Spleen (tissue), 13 donors: ENCODE measurements at places on chromosomes 1 and 21. TPM values are rescaled to one million over a fixed set of nuclear protein-coding genes. Genes with fewer than 3 reads are reported as not detected.

Gene GUCA2A
- not detected for total RNA-seq

Gene WDR26
- total RNA-seq, result 131 TPM

Gene HENMT1
- total RNA-seq, result 13.0 TPM

Gene OR2AK2
- 1.5 TPM for total RNA-seq

Gene CYP4Z1
- total RNA-seq, result not detected

Gene TMEM82
- not detected for total RNA-seq

Gene FMOD
- 18.6 TPM for total RNA-seq

Gene ARHGAP29
- total RNA-seq, result 42.8 TPM

Gene ZNF593OS
- total RNA-seq, result not detected

Gene RIPPLY3
- not detected for total RNA-seq

Gene IFI44L
- total RNA-seq, result 23.3 TPM

Gene ADAM30
- not detected for total RNA-seq

Gene ERG
- 88.1 TPM for total RNA-seq

Gene ACBD3
- total RNA-seq, result 26.0 TPM

Gene PGBD5
- 6.0 TPM for total RNA-seq

Gene CENPL
- 7.9 TPM for total RNA-seq

Gene GSTM5
- total RNA-seq, result 13.1 TPM

Gene C4BPA
- total RNA-seq, result 0.57 TPM

Gene PER3
- 14.1 TPM for total RNA-seq

Gene SLC22A15
- 24.8 TPM for total RNA-seq

Gene KRTAP11-1
- total RNA-seq, result not detected

Gene FCGR2B
- total RNA-seq, result 29.7 TPM

Gene CELA3B
- 0.60 TPM for total RNA-seq

Gene IL19
- not detected for total RNA-seq

Gene OPRD1
- total RNA-seq, result not detected

Gene HORMAD1
- 4.7 TPM for total RNA-seq

Gene OR2L8
- 0.65 TPM for total RNA-seq

Gene CFHR3
- total RNA-seq, result not detected

Gene CNIH3
- total RNA-seq, result 0.68 TPM

Gene PPM1J
- total RNA-seq, result 1.8 TPM

Gene GNAT2
- total RNA-seq, result 0.92 TPM

Gene SFN
- total RNA-seq, result 0.61 TPM

Gene IFI6
- 41.6 TPM for total RNA-seq

Gene HOOK1
- total RNA-seq, result 6.9 TPM
